Upper lobe of left lung (tissue), 6 donors: ENCODE measurements at places on chromosomes 6 and 20.

DNA sequence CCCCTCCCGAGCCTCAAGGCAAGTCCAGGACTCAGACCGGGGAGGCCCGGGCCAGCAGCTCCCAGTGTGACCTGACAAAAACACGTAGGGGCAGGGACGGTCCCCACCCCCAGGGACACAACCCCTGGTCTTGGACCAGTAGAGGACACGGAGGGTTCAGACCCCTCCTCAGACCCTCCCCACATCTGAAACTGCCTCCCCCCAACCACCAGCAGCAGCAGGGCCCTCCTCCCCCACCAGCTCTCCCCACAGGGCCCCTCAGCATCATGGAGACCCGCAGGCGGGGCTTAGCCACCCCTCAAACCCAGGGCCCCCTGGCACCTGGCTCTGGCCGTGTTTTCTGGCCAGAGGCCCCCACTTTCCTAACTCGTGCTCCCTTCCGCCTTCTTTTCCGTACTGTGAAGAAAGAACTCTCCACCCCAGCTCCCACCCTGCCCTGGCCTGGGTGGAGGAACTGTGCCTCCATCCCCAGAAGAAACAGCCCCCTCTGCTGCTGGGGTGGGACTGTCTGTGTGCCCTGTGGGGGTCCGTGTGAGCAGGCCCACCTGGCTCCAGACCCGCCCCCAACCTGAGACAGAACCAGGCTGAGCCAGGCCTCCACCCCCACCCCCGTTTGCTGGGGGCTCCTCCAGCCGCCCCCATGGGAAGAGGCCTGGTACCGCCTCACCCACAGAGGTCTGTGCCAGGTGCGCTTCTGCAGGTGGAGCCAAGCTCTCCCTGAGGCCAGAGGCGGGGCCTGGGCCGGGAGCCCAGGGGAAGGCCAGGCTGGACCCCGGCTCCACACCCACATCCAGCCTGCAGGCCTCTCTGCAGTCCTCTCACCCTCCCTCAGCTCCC, 39.0 kb upstream of the MDFI start:
- DNase-seq = no peak
- no peak overlapping the region for H3K27ac ChIP-seq

- H3K4me1 ChIP-seq = peaks cover 7% of the 10 kb centered on the region
- H3K4me3 ChIP-seq = no peak overlapping the region
- H3K27me3 ChIP-seq = no peaks in the 10 kb centered on the region
Observed at GRCh38 chr6:26120807-26121140, 33.5 kb downstream of the HFE start.

DNA sequence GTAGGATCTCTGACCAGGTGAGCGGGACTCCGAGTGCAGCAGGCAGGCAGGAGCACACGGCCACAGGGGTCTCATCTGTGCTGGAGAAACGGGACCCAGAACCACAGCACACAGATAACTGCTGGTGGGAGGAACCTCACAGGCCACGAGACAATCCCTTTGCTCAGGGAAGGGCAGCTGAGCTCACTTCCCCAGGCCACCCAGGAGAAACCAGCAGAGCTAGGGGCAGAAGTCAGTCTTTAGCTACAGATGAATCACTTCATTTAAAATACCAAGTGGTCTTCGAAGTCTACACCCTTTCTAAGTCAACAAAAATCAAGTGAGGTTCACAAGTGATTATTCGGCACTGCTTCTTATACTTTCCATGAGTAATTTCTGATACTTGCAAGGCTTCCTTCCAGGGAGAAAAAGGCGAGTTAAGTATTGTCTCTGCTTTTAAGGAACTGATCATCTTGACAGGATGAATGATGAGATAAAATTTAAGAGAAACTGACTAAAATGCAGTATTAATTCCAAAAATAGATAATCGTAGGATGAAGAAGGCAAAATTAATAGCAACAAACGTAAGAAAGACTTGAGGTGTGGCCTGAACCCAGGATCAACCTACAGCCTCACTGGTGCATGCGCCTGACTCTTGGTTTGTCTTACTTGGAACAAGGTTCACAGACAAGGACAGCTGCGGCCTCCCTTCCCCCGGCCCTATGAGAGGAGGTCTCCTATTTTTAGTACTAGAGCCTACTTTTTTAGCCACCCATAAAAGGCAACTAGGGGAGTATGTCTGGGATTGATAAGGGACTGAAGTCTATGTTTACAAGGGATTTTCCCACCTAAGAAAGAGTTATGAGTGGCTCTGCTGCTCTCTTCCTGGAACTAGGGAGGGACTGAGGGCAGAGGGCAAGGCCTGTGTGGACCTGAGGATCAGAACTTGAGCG, 233.6 kb downstream of the TTLL2 start:
- H3K27ac ChIP-seq = no peak overlapping the region
- H3K27me3 ChIP-seq = no peaks in the 10 kb centered on the region
- H3K36me3 ChIP-seq = no peaks in the 10 kb centered on the region
- no peaks in the 10 kb centered on the region for H3K4me1 ChIP-seq

DNA sequence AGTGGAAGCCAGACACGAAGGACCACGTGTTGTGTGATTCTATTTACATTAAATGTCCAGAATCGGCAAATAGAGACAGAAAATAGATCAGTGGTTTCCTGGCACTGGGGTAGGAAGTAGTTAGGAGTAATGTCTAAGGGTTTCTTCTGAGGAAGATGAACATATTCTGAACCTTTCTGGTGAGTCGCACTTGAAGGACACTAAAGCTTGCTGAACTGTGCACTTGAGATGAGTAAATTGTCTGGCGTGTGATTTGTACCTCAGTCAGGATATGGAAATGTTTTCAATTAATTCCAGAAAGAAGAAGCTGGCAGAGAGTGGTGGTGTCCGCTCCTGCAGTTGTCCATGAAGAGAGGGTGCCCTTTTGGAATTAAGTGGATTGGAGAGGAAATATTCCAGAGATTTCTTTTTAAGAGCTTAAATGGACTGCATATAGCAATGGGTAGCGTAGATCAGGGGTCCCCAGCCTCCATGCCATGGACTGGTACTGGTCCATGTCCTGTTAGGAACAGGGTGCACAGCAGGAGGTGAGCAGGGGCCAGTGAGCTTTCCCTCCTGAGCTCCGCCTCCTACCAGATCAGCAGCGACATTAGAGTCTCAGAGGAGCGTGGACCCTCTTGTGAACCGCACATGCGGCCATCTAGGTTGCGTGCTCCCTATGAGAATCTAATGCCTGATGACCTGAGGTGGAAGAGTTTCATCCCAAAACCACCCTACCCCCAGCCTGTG, 12.4 kb upstream of the KIF25 start:
- H3K4me3 ChIP-seq = no peak overlapping the region
- no peaks in the 10 kb centered on the region for H3K36me3 ChIP-seq
- H3K27me3 ChIP-seq = no peaks in the 10 kb centered on the region
- no peaks in the 10 kb centered on the region for H3K4me1 ChIP-seq

DNA sequence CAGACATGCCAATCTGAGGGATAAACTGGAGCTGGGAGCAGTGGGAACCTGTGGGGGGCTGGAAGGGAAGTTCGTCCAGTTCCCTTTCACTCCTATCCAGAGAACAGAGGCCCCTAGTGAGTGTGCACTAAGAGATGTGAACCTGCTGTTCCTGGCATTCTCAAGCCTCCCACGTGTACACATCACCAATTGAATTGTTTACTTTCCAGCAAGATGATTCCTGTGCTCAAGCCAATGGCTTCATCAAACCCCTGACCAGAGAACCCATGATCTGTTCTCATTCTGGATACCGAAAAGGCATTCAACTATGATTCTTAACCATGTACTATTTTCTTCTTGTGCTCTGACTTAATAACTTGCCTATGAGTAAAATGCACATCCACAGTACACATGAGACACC, 10.2 kb upstream of the SLC22A3 start:
- no peaks in the 10 kb centered on the region for H3K36me3 ChIP-seq
- H3K4me1 ChIP-seq = no peaks in the 10 kb centered on the region
- H3K27ac ChIP-seq = no peak overlapping the region
- H3K4me3 ChIP-seq = no peak overlapping the region
- H3K27me3 ChIP-seq = no peaks in the 10 kb centered on the region

GRCh38 chr20:47915495-47915894, 130.2 kb upstream of the SULF2 start:
- no peaks in the 10 kb centered on the region for H3K4me1 ChIP-seq
- H3K4me3 ChIP-seq = no peak overlapping the region
- DNase-seq = no peak
- no peak overlapping the region for H3K27ac ChIP-seq
- H3K27me3 ChIP-seq = no peaks in the 10 kb centered on the region

- no peaks in the 10 kb centered on the region for H3K4me1 ChIP-seq
- no peaks in the 10 kb centered on the region for H3K27me3 ChIP-seq
- no peaks in the 10 kb centered on the region for H3K36me3 ChIP-seq
- no peak for DNase-seq
Observed at GRCh38 chr20:4102381-4102780, 87.0 kb upstream of the RNF24 start.

- no peaks in the 10 kb centered on the region for H3K27me3 ChIP-seq
- no peaks in the 10 kb centered on the region for H3K4me1 ChIP-seq
- peaks cover 27% of the 10 kb centered on the region for H3K36me3 ChIP-seq
- H3K4me3 ChIP-seq = no peak overlapping the region
Observed at GRCh38 chr20:10402938-10403608, 30.9 kb downstream of the MKKS start.
